ENCODE measurements at places on chromosomes 7 and 10.

DNA sequence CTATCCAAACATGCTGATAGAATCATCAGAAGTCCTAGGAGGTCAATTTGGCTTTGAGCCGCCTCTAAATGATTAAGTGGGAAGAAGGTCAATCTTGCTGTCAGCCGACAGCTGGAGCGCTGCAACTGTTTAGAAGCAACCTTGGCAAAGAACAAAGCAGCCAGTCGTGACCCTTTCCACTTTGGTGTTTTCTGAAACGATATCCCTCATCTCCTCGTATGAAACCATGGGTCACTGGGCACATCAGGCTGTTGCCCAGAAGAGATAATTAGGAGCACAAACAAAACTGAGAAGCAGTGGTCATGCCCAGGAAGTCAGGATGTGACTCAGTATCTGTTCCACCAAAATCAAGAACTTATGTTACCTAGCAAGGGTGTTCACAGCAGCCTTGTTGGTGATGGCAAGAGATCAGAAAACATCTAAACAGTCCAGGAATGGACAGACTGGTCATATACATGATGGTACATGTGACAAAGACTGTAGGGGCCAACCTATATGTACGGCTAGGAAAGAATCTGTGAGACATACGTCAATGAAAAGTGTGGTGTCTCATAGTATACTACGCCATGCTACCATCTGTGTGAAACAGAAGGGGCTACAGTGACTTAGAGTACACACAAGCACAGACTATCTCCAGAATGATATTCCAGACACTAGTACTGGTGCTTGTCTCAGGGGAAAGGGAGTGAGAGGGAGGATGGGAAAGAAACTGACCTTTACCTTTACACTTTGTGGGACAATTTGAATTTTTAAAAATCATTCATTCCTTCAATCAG is 22.4 kb downstream of the STN1 start:
- no peak for DNase-seq

DNA sequence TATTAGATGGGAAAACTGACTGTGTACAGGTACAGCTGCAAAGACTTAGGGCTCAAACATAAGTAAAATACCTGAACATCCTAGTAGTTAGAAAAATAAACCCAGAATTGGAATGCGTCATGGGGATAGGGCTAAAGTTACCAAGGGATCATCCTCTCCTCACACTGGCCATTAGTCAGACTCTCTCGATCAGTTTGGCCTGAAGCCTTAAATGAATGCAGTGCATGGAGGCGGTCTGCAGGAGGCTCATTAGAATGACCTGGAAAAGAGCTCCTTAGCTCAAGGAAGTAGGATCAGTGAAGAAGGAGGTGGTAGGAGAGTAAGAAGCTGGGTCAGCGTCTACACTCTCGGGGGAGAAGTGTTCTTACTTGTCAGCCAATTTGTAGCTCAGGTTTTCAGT is 35.3 kb downstream of the DENND2A start:
- DNase-seq, result no peak

GRCh38 chr10:119409385-119409784 is 133.1 kb downstream of the RGS10 start:
- DNase-seq, result no peak

- no peak for DNase-seq
These were observed 21.9 kb upstream of the CFAP46 start for GRCh38 chr10:132964231-132964630.

- no peak for DNase-seq
These were observed 1.9 kb upstream of the SFRP4 start for GRCh38 chr7:37918526-37918925.

GRCh38 chr10:74521526-74521925 is 304.9 kb upstream of the KAT6B start:
- no peak for DNase-seq

- DNase-seq, result no peak
These were observed 213.3 kb upstream of the PHYHIPL start for GRCh38 chr10:58963101-58963534.

DNA sequence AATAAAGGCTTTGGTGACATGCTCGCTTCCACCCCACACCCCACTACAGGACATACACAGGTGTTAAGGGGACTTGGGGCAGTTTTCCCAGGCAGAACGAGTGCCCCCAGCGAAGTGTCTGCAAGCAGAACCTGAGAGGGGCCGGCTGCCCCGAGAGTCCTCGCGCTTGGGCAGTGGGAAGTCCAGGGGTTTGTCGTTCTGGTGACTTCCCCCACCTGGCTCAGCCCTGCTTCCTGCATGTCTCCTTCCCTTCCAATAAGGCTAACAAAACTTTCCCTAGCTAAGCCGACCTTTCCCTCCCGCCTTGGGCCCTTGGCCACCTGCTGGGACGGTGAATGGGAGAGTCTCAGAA is 916 bp downstream of the VWA2 start:
- DNase-seq, result no peak

- no peak for DNase-seq
These were observed 10.5 kb downstream of the SNX13 start for GRCh38 chr7:17929647-17930395.

DNA sequence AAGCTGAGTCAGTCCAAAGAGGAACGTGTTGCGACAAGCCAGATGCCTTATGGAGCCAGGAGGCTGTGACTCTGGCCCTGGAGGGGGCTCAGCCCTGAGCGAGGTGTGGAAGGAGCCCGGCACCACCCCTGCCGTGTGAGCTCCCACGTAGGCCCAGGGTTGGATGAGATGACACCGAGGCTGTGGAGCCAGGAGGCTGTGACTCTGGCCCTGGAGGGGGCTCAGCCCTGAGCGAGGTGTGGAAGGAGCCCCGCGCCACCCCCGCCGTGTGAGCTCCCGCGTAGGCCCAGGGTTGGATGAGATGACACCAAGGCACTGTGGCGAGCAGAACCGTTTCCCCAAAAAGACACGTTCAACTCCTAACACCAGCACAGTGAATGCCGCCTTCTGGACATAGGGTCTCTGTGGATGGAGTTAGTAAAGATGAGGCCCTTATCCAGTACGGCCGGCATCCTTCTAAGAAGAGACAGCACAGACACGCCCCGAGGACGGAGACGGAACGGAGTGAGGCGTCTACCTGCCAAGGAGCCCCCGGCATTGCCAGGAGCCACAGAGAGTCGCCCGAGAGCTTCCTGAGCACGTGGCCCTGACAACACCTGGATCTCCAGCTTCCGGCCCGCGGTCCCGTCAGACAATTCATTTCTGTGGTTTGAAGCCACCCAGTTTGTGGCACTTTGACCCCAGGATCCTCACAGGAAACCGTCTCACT is 472.5 kb downstream of the DNAJB6 start:
- DNase-seq, result no peak

- no peak for DNase-seq
These were observed 31.0 kb upstream of the STARD3NL start for GRCh38 chr7:38147005-38147404.

GRCh38 chr7:129657363-129657762 is 45.8 kb downstream of the NRF1 start:
- no peak for DNase-seq

- DNase-seq, result no peak
These were observed 20.4 kb upstream of the NUP42 start for GRCh38 chr7:23161482-23161881.

DNA sequence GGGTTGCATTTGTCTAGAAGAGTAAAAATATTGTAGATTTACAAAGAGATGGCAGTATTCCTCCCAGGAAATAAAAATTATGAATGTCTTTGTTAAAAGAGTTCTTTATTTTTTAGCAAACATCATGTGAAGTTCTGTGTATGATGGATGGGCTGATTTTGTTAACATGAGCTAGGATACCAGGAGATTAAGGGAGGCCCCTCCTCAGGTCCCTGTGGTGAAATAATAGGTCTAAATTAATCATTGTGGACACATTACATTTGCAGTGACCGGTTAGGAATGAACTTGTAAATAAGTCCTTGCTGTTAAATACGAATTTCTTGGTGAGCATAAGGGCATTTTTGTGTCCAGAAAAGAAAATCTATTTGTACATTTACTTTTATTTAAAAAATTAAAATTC is 339.4 kb upstream of the PHF14 start:
- DNase-seq, result no peak

GRCh38 chr10:92142512-92142911 is 148.4 kb downstream of the CPEB3 start:
- DNase-seq, result no peak

GRCh38 chr10:75019370-75019769 is 92.1 kb upstream of the SAMD8 start:
- no peak for DNase-seq

DNA sequence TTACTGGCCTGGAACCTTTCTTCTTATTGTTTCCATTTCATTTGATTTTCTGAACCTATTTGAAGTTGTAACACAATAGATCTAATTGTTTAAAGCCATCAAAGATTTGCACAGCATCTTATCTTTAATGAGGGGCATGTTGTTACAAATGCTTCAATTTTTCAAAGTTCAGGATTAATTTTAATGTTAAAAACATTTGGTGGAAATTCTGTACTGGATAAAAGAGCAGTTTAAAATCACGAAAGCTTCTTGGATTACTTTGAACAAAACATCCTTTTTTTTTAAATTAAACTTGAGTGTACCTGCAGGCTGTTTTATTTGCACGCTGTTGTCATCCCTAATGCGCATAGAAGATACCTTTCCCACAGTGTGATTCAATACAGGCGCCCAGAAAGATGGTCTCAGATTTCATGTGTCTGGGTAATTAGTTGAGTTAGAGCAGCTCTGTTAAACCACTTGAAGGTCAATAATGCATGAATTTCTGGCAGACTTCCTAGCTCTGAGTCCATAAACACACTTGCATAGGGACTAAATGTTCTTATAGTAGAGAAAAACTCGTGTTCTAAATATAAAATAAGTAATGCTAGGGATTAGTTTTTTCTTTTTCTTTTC is 29.3 kb upstream of the DDX50 start:
- no peak for DNase-seq

- no peak for DNase-seq
These were observed 45.5 kb downstream of the SLIT1 start for GRCh38 chr10:97140049-97140846.

GRCh38 chr10:85609509-85609908 is 757.1 kb downstream of the GRID1 start:
- no peak for DNase-seq

- DNase-seq, result no peak
These were observed 145.8 kb downstream of the NSUN6 start for GRCh38 chr10:18505456-18506118.

GRCh38 chr10:104376784-104377300 is 23.2 kb downstream of the CFAP58 start:
- DNase-seq, result no peak
